Hypothalamus (tissue), 51 donors: ENCODE measurements at places on chromosomes 11 and 22.

- peak; percentile 13 for DNase-seq
Measured at GRCh38 chr11:58905721-58906547, 33.4 kb upstream of the GLYATL1 start.

DNA sequence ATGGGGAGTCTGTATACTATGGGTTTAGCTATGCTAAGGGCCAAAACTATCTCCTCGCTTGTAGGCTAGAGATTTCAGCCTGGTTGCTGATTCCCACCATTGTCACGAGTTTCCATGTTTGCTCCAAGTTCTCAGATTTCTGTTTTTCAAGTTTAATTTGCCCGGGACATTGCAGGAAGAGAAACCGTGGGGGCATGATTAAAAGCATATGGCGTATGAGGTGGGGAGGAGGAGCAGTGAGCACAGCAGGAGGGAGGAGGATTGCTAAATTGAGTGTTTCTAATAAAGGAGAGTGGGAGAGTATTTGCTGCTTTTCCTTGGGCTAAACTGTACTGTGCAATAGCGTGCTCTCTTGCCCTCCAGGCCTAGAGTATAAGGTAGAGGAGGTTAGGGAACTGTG, 558.4 kb downstream of the METTL15 start:
- DNase-seq: no peak

DNA sequence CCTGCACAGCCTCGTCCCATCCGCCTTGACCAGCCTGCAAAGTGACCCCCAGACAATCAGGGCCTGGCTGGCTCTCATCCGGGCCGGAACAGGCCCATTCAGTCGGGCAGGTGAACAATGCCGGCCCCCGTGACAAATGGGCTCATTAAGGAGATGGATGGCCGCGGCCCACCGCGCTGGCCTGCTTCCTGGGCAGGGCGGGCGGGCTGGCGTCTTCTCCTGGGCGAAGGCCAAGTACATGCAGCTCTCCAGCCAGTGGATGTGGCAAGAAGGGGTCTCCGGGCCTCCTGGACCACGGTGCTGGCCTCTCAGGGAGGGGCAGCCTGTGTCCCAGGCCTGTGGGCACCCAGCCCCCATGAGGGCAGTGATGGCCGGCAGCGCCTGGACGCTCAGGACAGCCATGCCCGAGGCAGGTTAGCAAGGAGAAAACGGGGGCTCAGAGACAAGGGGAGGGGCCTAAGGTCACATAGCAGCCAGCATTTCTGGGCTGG, 1022.8 kb downstream of the BRD1 start:
- DNase-seq: no peak

GRCh38 chr11:123344790-123345357, 85.2 kb upstream of the GRAMD1B start:
- no peak for DNase-seq

DNA sequence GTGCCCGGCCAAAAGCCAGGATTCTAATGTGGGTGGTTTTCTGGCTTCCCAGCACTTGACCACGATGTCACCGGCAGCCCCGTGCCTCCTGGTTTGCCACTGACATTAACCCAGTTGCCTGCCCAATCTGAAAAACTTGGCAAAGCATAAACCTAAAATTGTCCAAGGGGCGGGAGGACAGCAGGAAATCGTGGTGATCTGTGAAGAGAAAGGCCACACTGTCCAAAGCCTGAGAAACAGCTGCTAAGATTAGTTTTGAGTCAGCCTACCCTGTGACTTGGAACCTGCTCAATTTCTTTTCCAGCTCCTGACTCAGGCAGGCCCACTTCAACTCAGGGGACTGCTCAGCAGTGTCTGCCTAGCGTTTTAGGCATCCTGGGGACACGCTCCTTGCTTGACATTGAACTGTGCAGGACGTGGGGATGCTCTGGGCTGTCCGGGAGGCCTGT, 8.2 kb upstream of the F2 start:
- DNase-seq: no peak

- DNase-seq: peak; percentile 41
Measured at GRCh38 chr22:50620593-50621355, 7.2 kb downstream of the ARSA start.

GRCh38 chr11:20250644-20251247, 90.5 kb upstream of the DBX1 start:
- DNase-seq: no peak

GRCh38 chr22:43385770-43386641, 25.8 kb upstream of the MPPED1 start:
- DNase-seq: peak; percentile 61

DNA sequence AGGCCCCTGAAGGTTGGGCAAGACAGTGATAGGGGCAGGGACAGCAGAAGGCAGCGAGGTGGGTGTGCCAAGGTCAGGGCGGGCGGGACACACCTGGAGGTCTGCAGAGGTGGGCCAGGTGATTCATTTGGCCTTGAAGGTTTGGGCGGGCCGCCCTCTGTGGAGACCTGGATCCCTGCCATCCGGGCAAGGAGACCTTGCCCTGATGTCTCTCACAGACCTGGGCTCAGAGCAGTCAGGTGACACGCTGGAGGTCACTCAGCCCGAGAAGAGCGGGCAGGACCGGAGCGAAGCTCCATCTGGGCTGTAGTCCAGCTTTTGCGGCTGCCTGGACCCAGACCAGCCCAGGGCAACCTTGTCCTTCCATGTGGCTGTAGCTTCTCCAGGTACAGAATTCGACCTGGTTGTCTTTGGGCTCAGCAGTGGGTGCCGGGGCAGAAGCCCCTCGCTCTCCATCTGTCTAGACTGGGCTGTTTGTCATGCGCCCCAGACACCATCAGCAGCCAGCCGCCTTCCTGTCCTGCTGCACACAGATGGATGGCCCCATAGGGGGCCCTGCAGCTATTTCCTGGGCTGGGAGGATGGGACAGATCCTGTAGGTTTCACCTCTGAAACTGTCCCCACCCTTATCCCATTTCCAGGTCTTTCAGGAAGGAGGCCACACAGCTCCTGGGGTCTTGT, 3.1 kb downstream of the MRGPRG start:
- DNase-seq: no peak

GRCh38 chr11:16605389-16605893, 133.0 kb upstream of the C11orf58 start:
- peak; percentile 65 for DNase-seq

DNA sequence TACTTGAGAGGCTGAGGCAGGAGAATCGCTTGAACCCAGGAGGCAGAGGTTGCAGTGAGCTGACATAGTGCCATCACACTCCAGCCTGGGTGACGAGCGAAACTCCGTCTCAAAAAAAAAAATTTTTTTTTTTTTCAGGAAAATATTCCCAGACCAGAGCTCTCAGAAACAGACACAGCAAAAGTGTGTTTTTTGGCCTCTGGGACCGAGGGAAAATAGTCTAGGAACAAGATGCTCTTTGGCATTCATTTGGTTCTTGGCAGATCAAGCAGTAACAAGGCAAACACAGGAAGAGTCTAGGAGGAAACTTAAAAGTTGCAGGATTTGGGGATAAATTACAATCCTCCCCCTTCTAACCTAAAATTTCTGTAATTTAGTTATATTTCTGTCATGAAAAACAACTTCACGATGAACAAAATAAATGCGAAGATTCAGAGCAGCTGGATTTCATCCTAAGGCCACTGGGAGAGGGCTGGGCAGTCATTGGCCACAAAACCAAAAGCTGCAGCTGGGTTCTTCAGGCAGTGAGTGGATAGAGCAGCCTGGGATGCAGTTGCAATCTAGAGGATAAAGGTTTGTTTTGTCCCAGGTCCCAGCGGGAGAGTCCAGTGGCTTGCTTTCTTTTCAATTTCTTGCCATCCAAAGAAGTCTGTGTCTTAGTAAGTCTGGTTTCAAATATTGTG, 19.7 kb downstream of the ATG16L2 start:
- DNase-seq: no peak

DNA sequence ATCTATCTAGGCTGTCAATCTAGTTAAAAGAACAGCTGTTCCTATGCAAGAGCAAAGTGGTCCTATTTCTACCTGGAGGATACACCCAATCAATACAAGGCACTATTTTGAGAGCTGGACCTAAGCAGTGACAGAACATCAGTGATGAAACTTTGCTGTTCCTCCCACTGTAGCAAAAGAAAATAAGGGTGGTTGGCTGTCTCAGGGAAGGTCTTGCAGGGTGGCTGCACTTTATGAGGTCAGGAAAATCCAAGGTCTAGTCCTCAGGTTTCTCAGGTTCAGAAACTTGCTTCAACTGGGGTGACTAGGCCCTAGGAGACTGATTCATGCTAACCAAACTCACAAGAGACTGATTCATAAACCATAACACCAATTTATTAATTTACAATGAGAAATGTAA, 11.6 kb downstream of the CPSF7 start:
- no peak for DNase-seq

DNA sequence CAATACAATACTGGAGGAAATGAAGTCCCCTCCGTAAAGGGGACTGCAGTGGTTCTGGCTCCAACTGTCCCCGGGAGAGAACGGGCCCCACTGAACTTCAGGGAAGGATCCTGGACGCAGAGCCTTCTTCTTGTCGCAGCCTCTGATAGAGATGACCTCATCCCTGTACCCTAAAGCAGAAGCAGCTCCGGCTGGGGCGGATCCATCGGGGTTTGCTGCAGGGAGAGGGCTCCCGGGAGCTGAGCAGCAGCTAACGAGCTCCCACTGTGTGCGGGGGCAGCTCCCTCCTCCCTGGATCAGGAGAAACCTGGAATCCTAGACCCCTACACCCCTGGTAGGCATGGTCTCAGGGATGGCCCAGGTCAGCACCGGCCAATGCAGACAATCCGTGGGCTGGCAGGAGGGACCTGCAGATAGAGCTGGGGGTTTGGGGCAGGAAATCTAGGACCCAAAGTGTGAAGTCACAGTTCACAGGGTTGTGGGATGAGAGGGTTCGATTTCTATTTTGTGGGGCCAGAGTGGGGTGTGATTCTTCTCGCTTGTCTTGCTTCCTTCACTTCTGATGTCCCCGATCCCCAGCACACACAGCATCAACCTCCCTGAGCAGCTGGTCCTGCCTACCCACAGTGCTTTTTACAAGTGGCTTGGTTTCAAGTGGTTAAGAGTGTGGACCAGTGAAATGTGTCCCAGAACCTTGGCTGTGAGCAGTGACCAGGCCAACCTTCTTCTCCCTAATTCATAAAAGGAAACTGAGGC, 12.9 kb downstream of the KIAA0930 start:
- DNase-seq: peak; percentile 52

- no peak for DNase-seq
Measured at GRCh38 chr11:102139081-102139498, 28.8 kb downstream of the YAP1 start.

DNA sequence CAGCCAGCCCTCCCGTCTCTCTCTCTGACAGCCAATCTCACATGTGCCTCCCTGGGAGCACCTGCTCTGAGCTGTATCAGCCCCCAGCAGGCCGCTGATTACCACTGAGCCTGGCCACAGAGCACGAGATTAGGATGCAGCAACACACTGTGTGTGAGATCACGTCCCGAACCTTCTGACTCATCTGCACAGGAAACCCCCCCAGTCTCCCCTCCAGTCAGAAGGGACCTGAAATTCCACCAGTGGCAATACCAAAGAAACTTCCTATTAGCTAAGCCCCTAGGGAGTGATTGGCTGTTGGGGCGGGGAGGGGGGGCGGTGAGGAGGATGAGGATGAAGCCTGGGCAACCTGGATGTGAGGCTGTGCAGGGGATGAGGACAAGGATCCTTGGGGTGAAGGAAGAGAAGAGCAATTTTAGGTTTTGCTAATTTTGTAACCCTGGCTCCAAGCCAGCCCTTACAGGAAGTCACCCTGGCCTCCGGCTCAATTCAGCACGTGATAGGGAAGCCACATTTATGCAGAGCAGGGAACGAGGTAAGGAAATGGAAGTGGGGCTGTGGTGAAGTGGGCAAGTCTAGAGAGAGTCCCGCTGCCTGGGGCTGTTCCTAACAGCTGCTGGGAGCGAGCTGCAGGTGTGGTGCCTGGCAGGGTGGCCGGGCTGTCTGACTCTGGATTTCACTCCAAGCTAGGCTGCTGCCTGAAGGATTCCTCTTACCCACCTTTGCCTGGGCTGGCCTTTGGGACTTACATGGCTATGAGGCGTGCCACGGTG, 1.9 kb downstream of the SLC43A3 start:
- no peak for DNase-seq

GRCh38 chr11:3223932-3224381, 5.3 kb upstream of the MRGPRG start:
- DNase-seq: no peak

GRCh38 chr11:86180423-86180822, 64.1 kb upstream of the EED start:
- no peak for DNase-seq

- DNase-seq: no peak
Measured at GRCh38 chr22:45740236-45740635, 68.6 kb downstream of the ATXN10 start.

DNA sequence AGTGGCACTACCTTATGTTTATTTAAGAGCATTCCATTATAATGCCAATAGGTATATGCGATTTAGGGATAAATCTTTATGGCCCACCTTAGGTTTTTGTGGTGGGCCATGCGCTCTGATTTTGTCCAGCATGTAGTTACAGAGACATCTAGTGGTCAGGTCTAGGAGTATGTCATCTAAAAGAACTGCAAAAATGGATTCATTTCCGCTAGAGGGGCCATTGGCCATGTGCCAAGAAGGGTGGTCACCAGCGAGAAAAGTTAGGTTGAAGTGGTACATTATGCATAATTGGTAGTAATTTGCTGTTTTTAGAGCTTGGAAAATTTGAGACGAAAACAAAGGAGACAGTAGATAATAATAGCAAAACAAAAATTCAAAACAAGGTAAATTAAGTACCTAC, 27.7 kb downstream of the LRRC4C start:
- DNase-seq: no peak

GRCh38 chr11:14643697-14644225, at the start of gene PDE3B:
TSS of gene PDE3B (plus strand) at chr11:14643804. CDS start at chr11:14644076, 272 bp downstream.
- DNase-seq: peak; percentile 70

DNA sequence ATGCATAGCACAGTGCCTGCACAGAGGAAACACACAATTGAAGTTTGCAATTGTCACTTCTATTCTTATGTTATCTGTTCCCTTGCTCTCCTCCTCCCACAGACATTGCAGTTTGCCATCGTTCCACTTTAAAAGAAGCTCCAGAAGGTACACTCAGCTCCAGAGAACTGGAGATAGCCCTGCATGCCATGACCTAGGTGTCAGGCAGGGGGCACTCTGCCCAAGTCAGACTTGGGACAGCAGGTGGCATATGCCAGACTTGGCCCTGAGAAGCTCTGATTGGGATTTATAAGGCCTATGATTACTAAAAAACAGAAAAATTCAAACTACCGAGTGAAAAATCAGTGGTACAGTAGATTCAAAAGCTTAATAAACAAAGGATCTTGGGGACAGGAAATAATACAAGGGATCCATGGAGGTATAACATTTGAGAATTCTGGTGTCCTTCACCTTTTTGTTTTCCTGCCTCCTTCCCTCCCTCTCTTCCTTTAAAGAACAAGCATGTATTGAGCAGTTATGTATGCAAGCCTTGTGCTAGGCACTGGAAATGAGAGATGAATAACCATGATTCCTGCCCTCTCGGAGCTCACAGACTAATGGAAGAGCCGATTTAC, 40.0 kb downstream of the TENM4 start:
- no peak for DNase-seq
